ENCODE measurements at places on chromosomes 11 and 22. TPM values are rescaled to one million over a fixed set of nuclear protein-coding genes. Genes with fewer than 3 reads are reported as not detected.

SHANK2 gene
- 0.30 TPM for total RNA-seq

PHF5A gene
- 59.8 TPM for total RNA-seq

OR2D2 gene
- total RNA-seq = not detected

BIK gene
- not detected for total RNA-seq

OR51F2 gene
- not detected for total RNA-seq

KIRREL3 gene
- 1.1 TPM for total RNA-seq

PKDREJ gene
- not detected for total RNA-seq

C11orf87 gene
- total RNA-seq = not detected

TCIRG1 gene
- total RNA-seq = 54.9 TPM

TIMP3 gene
- total RNA-seq = 62.1 TPM

EXPH5 gene
- total RNA-seq = 0.08 TPM

CD3G gene
- total RNA-seq = not detected

ARL2 gene
- 106 TPM for total RNA-seq

POLR2L gene
- 262 TPM for total RNA-seq

PARVG gene
- total RNA-seq = not detected

B4GALNT4 gene
- total RNA-seq = 1.1 TPM

All from smooth muscle cell of the coronary artery (primary cell).